ENCODE measurements at places on chromosomes 4 and X. TPM values are rescaled to one million over a fixed set of nuclear protein-coding genes. Genes with fewer than 3 reads are reported as not detected.

- no peak for DNase-seq
These were observed 132.4 kb downstream of the HHIP start for GRCh38 chr4:144778364-144778763.

GRCh38 chr4:185479507-185479971 is 8.0 kb upstream of the CCDC110 start:
- peak; percentile 61 for DNase-seq

DNA sequence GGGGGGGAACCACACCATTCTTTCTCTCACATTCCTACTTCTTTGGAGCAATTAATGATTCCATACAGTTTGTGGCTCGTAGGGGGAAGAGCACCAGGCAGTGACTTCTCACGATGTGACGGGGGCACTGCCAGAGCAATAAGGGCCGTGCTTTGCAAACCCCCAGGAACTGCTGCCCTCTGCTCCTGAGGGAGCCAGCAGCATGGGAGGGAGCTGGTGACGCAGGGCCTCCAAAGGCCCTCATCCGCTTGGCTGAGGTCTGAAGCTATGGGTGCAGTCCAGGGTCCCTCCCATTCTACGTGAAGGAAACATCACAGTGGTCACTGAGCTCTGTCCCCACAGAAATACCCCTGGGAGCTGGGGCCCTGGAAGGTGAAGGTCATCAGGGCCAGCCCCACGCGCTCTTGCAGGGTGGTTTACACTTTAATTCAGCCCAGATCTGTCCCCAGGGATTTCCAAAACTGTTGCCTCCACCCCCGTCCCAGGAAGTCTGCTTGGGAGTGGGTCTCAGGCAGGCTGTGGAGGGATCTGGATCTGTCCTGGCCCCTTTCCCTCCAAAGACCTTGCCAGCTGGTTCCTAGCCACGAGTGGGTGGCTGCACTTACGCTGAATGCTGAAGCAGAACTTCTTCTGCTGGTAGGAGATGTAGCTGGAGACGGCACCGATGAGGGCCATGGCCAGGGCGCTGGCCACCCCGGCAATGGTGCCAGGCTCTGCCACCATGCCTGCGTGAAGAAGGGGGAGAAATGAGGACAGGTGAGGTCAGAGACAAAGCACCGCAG is 82.6 kb downstream of the MTMR1 start:
- no peak for DNase-seq

DNA sequence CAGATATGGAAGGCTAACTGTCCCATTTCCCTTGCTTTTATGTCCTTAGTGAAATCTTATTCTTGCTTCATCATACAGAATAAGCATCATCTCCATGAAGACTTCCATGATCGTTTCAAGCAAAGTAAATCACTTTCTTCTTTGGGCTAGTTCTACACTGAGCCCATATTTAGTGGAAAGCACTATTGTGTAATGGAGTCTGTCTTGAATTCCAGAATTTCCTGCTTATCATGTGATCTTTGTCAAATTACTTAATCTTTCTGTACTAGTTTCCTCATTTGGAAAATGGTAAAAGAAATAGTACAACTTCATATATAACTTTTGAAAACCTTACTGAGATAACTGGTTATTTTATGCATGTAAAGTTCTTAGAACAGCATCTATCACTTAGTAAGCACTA is 7.6 kb downstream of the ANAPC10 start:
- DNase-seq: no peak

DNA sequence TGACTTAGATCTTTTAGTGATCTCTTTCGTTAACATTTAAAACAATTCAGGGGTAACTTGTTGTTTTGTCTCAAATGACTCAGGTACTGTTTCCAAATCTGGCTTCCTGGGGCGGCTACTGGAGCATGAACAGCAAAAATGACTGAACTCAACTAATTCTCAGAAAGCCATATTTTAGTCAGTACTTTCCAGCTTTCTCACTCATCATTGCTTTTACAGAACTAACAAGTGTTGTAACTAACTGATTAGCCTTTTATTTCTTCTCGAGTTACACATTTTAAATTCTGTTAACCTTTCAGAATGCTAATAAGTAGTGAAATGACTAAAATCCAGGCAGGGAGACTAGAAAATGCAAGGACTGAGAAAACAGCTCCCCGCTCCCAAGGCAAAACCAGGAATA is 55.3 kb downstream of the JADE3 start:
- no peak for DNase-seq

GRCh38 chr4:46952451-46952850 is 40.9 kb downstream of the GABRA4 start:
- peak; percentile 48 for DNase-seq

- no peak for DNase-seq
These were observed 626.2 kb downstream of the MID1IP1 start for GRCh38 chrX:39427492-39427891.

GRCh38 chrX:125132274-125132673 is 187.4 kb upstream of the TEX13C start:
- DNase-seq: no peak

DNA sequence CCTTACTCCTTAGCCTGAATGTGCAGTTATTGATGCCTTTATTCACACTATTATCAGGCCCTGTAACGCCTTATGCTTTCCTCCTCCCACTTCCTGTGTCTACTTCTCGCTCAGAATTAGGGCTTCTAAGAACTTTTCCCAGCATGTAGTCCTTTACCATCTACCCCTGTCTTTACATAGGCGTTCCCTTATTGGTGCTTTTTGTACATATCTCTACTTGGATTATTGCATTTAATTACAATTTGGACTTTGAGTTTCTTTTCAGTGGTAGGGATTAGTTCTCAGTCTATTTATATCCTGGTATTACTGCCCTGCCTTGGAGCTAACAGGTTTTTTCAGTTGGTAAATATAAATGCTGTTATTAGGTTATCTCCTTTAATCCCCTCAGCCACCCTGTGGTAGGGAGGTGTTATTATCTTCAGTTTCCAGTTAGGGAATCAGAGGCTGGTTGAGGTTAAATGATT is 84.0 kb downstream of the RBPJ start:
- no peak for DNase-seq

- peak; percentile 49 for DNase-seq
These were observed 581 bp downstream of the DNAJB14 start for GRCh38 chr4:99945718-99946355.

DNA sequence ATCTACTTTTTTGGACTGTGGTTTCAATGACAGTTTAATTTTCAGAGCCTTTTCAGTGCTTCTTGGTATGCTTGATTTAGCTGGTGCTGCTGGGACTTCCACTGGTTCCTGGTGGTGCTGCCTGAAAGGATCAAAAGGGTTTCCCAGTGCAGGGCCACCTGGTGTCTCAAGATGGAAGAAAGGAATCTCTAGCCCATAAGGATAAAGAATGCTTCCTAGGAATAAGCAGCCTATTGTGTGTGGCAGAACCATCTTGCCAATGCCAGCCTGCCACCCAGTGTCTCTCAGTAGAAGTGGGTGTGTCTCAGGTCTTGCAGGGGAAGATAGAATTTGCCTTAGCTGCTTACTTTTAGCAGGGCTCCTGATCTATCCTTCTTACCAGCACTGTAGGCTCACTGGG is 15.0 kb upstream of the RAI2 start:
- no peak for DNase-seq

GRCh38 chr4:185567381-185568376 is 32.4 kb upstream of the PDLIM3 start:
- DNase-seq: peak; percentile 90

DNA sequence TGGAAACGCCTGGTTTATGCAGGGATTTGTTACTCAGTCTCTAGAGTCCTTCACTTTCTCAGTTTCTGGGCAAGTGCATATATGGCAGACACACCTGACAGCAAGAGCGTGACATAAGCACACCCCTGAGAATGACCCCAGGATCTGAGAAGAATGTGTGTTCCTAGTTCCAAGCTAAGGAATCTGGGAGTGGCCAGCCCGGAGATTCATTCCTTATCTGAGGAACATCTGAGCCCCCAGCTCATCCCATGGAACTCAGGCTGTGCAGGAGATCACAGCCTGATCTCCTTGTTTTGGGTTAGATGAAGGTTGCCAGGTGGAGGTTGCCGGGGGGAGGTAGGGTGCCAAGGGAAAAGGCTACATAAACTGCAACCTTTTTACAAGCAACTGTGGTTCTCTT is 23.8 kb upstream of the KIAA0232 start:
- no peak for DNase-seq

DNA sequence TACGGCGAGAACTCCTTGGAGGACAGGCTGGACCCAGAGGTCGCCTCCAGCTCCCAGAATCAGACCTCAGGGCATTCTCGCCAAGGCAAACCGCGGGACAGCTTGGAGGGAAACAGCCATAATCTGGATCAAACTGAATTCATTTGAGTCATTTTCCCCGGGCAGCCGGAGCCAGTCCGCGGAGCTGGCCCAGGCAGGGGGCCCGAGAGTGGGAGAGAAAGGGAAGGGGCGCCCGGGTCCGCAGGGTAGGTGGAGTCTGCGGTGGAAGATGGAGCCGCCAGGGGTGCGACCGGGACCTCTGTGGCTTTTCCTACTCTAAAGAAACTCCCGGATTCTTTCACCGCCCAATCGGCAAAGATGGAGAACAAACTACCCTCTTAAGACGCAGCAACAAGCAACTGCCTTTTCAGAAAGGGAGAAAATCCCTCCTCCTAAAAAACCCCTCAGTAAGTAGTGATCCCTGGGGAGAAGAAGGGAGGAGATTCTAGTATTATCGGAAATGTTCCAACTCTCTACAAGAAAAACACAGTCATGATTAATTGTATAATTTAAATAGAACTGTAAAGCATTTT is 5.2 kb downstream of the NKX3-2 start:
- no peak for DNase-seq

- DNase-seq: no peak
These were observed 235.1 kb downstream of the USP46 start for GRCh38 chr4:52423967-52424366.

DNA sequence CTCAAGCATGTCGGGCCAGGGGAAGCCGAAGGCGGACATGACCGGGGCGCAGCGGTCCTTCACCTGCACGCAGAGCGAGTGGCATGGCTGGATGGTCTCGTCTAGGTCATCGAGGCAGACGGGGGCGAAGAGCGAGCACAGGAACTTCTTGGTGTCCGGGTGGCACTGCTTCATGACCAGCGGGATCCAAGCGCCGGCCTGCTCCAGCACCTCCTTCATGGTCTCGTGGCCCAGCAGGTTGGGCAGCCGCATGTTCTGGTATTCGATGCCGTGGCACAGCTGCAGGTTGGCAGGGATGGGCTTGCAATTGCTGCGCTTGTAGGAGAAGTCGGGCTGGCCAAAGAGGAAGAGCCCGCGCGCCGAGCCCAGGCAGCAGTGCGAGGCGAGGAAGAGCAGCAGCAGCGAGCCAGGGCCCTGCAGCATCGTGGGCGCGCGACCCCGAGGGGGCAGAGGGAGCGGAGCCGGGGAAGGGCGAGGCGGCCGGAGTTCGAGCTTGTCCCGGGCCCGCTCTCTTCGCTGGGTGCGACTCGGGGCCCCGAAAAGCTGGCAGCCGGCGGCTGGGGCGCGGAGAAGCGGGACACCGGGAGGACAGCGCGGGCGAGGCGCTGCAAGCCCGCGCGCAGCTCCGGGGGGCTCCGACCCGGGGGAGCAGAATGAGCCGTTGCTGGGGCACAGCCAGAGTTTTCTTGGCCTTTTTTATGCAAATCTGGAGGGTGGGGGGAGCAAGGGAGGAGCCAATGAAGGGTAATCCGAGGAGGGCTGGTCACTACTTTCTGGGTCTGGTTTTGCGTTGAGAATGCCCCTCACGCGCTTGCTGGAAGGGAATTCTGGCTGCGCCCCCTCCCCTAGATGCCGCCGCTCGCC is at the start of gene SFRP2:
TSS of gene SFRP2 (minus strand) at position 671 of the 864 bp plus-strand sequence. CDS start at position 423, 248 bp downstream.
- peak; percentile 82 for DNase-seq

DNA sequence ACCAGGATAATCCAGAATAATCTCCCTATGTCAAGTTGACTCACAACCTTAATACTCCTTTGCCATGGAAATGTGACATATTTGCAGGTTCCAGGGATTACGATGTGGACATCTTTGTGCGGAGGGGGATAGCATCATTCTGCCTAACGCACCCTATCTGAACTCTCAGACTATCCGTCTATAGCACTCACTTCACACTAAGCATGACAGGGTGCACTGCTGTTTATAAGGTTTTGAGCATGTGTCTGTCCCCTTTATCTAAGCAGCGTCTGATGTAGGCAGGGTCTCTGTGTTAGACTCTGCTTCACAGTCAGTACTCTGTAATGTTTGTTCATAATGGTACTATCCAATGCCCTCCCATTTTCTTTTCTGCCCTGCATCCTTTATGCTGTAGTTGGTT is 43.4 kb upstream of the PRSS48 start:
- no peak for DNase-seq

DNA sequence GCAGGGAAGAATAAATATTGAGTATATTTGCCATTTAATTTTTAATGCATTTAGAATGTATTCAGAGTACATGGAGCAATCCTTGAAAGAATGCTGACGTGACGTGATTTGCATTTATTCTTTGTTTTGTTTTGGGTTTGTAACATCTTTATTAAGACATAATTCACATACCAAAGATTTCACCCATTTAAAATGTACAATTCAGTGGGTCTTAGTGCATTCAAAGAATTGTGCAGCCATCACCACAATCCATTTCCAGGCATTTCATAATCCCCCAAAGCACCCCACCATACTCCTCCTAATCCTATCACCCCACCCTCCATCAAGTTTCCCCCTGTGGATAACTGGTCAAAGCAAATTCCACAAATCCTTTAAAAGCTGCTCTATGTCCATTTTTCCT is 87.4 kb downstream of the FAM9B start:
- DNase-seq: no peak

DNA sequence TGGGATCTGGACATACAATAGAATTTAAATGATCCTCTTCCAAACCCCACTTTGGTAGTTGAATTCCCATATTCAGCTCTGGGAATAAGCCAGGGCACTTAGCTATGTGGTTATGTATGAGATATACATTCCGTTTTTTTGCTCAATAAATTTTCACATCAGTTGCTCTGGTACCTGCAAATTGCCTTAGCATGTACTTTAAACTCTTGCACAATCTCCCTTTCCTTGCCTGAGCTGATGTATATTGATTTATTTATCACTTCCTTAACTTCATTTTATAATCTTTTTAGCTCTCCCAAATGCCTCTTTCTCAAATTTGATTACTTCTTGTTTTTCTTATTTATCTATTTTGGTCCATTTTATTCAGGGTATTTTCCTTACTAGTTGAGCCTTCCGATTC is 90.1 kb upstream of the AGA start:
- DNase-seq: no peak

GRCh38 chrX:106875151-106875550 is 28.0 kb downstream of the RIPPLY1 start:
- no peak for DNase-seq

TRAM1L1 gene
- polyA plus RNA-seq: 5.5 TPM

SSX1 gene
- not detected for polyA plus RNA-seq

ZNF732 gene
- polyA plus RNA-seq: 1.2 TPM

ALB gene
- 0.88 TPM for polyA plus RNA-seq

RNF175 gene
- polyA plus RNA-seq: 0.68 TPM

PARM1 gene
- polyA plus RNA-seq: 67.5 TPM

MAGIX gene
- polyA plus RNA-seq: 1.8 TPM

KCNE5 gene
- polyA plus RNA-seq: 81.5 TPM

DMD gene
- 76.3 TPM for polyA plus RNA-seq

Data from muscle of leg (tissue), 16 donors.